ENCODE measurements at places on chromosomes 6 and 20.

GRCh38 chr6:116409756-116410155 is 39.0 kb downstream of the DSE start:
- DNase-seq: no peak

GRCh38 chr20:54078296-54078984 is 8.0 kb upstream of the BCAS1 start:
- no peak for DNase-seq

GRCh38 chr6:169639653-169640278 is 62.1 kb downstream of the WDR27 start:
- DNase-seq: no peak

DNA sequence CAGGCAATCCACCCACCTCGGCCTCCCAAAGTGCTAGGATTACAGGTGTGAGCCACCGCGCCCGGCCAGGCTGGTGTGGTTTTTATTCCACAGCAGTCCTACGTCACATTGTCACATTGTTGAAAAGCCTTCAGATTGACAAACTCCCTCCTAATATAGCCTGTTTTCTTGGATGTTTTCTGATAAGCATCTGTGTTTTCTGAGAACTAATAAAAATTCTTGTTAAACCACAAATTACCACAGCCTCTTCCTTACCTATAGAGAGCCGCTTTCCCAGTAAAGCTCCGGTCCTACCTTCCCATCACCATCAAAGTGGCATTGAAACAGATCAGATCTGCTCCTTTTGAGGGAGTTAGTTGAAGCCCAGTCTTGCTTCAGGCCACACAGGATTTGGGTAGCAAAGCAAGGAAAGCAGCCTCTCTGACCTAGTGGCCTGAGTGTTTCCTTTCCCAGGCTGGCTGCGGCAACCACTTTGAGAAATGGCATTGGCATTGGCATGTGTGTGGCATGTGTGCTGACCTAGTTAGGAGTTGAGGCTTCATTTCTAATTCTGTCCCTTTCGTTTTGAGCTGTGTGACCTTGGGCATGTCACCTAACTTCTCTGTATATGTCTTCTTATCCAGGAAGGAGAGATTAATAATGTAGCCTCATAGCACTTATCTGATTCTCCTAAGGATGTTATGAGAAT is 1.7 kb upstream of the PKIG start:
- no peak for DNase-seq

GRCh38 chr6:81999826-82000225 is 247.3 kb upstream of the TENT5A start:
- DNase-seq: no peak

GRCh38 chr20:58840816-58841538 is 9.7 kb downstream of the GNAS-AS1 start:
- DNase-seq: no peak

- peak; percentile 36 for DNase-seq
Observed at GRCh38 chr20:4726710-4727397, 5.1 kb downstream of the PRND start.
